Skin of body (tissue), 3 donors: ENCODE measurements at places on chromosomes 6 and 20. TPM values are rescaled to one million over a fixed set of nuclear protein-coding genes. Genes with fewer than 3 reads are reported as not detected.

DNA sequence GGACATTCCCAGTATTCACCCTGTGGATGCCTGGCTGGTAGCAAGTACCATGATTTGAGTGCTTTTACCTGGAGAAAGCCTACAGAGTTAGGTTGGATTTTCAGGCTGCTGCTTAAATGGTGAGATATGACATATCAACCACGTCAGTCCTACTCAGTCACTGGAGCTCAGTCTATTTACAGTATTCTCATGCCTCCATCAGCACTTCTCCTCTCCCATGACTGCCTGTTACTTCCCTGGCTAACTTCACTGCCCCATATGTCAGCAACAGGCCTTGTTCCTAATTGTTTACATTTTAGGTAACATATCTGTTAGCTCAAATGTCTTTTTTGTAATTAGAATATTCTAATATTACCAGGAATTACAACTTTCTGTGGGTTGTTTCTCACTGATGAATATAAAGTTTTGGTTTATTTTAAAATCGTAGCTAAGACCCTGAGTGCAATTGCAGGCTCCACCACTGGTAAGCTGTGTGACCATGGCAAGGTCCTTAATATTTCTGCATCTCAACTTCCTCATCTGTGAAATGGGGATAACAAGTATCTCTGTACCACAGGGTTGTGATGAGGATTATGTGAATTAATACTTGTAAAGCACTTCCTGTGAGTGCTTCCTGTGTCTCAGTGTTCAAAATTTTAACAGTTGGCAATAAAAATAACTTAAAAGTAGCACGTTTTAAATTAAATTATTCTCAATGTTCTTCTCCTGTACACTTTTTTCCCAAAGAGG, 54.3 kb downstream of the RNF144B start:
- DNase-seq: no peak

The RIPOR3 gene
- 16.1 TPM for total RNA-seq

- no peak for DNase-seq
These were observed 807.7 kb downstream of the TBC1D32 start for GRCh38 chr6:120526576-120526975.

GRCh38 chr6:129206821-129207220, 323.9 kb downstream of the LAMA2 start:
- DNase-seq: no peak

The SLC17A1 gene
- not detected for total RNA-seq

- DNase-seq: no peak
These were observed 108.9 kb upstream of the AHI1 start for GRCh38 chr6:135606392-135606791.

GRCh38 chr6:106134087-106134770, 48.1 kb downstream of the PRDM1 start:
- DNase-seq: no peak

GRCh38 chr6:116451916-116452315, 9.3 kb upstream of the CALHM6 start:
- no peak for DNase-seq

The HUS1B gene
- total RNA-seq: 1.1 TPM

The FOXF2 gene
- total RNA-seq: 0.59 TPM

- DNase-seq: no peak
These were observed 6.7 kb upstream of the CDKN1A start for GRCh38 chr6:36671687-36672375.
